ENCODE measurements at places on chromosomes 12 and 14.

- no peak for DNase-seq
Observed at GRCh38 chr12:91951571-91951970, 194.1 kb downstream of the BTG1 start.

DNA sequence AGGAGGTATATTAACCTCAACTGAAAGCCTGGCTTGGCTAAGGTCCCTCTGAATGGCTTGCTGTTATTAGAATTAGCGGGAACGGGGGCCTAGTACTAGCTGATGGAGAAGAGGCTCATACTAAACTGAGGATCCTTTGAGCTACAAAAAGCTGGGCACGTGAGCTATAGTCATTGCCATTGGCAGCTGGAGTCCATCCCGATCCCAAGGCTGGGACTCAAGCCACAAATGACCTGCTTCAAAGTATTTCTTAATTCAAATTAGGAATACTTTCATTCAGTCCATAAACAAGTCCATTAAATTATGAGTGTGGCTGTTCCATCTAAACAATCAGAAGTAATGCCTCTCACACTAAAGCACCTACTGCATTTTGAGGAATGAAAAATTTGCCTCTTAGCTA lies 114.5 kb downstream of the DACT1 start:
- DNase-seq, result no peak

DNA sequence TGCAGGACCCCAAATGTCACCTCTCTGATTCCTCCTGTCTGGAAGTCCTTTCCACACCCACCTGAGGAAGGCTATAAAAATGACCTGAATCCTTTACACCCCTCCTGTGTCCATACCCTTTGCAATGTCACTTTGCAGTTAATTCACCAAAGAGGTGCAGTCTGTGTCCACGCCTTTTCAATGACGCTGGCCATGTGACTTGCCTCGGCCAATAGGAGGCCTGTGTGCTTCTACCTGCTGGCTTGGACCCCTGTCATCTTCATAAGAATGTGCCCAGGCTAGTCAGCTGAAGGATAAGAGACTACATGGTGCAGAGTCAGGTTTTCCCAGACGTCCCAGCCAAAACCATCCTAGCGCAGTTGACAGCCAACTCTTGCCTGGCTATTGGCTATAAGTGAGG lies 101.4 kb downstream of the KSR2 start:
- DNase-seq, result no peak

- DNase-seq, result no peak
Observed at GRCh38 chr12:53227341-53227740, 4.7 kb downstream of the RARG start.

DNA sequence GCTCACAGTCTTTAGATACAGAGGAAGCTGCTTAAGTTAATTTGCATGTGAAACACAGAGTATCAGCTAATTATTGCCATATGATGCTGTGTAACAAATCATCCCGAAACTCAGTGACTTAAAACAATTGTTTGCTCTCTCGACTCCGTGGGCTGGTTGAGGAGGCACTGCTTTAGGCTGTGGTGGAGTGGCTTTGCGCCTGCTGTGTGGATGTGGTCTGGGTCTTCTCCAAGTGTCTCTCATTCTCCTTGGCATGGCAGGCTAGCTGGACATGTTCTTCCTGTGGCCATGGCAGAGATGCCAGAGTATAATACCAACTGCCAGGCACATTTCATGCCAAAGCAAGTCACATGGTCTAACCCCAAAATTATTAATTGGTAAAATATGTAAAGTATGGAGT lies 40.9 kb downstream of the PELI2 start:
- no peak for DNase-seq

DNA sequence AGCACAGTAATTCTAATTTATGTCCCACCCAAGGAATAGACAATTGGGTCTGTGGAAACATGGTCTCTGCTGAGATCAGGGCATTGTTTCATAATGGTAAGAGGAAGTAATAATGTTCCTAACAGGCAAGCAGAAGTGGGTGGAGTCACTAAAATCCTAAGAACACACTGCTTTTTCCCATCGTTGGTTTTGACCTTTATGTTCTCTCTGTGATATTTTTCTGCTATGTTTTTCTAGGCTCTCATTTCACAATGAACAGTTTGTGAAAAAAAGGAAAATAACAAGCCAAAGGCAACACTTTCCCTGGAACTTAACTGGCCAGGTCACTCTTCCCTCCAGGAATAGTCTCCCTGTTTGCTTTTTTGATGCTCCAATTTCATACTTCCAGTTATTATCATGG lies 80.6 kb upstream of the OVCH1 start:
- DNase-seq, result no peak

GRCh38 chr12:26126340-26127284 lies 1.8 kb upstream of the BHLHE41 start:
- DNase-seq, result peak; percentile 40

GRCh38 chr12:4451694-4452093 lies 6.1 kb upstream of the FGF6 start:
- DNase-seq, result no peak

DNA sequence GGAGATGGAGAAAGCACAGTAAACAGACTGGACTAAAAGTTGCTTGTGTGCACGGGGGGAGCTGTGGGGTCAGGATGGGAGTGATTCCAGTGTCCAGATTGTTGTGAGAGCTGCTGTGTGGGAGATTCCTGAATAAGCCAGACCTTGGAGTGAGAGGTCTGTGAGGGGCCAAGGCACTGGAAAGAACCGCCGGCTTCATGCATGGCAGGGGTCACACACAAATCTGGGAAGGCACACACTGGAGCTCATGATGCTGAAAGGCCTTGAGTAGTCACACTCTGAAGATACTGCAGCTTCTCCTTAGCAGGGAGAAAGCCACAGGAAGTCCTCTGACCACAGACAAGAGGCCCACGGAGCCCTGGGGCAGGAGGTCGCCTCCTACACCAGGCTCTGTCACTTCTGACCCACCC lies 23.1 kb downstream of the ADCY6 start:
- no peak for DNase-seq

DNA sequence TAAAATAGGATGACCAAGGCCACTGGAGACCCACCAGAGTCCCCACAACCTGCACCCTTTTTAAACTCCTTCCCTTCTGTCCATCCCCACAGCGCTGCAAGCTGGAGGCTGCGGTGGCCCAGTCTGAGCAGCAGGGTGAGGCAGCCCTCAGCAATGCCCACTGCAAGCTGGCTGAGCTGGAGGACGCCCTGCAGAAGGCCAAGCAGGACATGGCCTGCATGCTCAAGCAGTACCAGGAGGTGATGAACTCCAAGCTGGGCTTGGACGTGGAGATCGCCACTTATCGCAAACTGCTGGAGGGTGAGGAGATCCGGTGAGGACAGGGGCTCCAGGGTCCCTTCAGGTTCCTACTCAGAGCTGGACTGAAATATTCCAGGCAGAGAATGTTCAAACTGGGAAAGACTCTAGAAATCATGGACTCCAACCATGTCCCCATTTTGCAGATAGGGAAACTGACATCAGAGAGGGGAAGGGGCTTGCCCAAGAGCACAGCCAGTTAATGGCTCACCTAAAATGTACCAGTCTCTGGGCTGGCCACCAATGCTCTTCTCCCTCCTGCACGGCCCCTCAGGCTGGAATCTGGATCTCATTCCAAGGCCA lies 17.2 kb downstream of the KRT85 start:
- no peak for DNase-seq

- no peak for DNase-seq
Observed at GRCh38 chr14:100067481-100067880, 2.3 kb downstream of the EVL start.

DNA sequence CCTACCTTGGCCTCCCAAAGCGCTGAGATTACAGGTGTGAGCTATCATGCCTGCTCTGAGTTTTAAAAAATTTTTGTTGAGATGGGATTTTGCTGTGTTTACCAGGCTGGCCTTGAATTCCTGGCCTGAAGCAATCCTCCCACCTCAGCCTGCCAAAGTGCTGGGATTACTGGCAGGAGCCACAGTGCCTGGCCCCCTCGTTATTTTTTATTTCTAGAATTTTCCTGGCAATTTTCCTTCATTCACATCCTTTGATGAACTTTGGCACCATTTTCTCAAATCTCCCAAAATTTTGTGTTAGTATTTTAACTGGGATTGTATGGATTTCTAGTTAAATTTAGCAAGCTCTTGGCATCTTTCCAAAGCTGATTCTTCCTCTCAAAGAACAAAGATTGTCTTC lies 24.6 kb upstream of the SCARB1 start:
- DNase-seq, result no peak
